Left kidney (tissue), 8 donors: ENCODE measurements at places on chromosomes 3 and 15. TPM values are rescaled to one million over a fixed set of nuclear protein-coding genes. Genes with fewer than 3 reads are reported as not detected.

The CLDN16 gene
- polyA plus RNA-seq = 35.6 TPM

The OSBPL10 gene
- 22.9 TPM for polyA plus RNA-seq

The PIGZ gene
- polyA plus RNA-seq = 1.8 TPM

The CCR9 gene
- 0.05 TPM for polyA plus RNA-seq

The SSUH2 gene
- polyA plus RNA-seq = 4.9 TPM

The DUOX1 gene
- polyA plus RNA-seq = 7.8 TPM

The MCTP2 gene
- polyA plus RNA-seq = 22.3 TPM
